ENCODE measurements at places on chromosomes 16 and 17.

GRCh38 chr17:77361986-77362620, 221.3 kb downstream of the SEC14L1 start:
- no peak for DNase-seq

DNA sequence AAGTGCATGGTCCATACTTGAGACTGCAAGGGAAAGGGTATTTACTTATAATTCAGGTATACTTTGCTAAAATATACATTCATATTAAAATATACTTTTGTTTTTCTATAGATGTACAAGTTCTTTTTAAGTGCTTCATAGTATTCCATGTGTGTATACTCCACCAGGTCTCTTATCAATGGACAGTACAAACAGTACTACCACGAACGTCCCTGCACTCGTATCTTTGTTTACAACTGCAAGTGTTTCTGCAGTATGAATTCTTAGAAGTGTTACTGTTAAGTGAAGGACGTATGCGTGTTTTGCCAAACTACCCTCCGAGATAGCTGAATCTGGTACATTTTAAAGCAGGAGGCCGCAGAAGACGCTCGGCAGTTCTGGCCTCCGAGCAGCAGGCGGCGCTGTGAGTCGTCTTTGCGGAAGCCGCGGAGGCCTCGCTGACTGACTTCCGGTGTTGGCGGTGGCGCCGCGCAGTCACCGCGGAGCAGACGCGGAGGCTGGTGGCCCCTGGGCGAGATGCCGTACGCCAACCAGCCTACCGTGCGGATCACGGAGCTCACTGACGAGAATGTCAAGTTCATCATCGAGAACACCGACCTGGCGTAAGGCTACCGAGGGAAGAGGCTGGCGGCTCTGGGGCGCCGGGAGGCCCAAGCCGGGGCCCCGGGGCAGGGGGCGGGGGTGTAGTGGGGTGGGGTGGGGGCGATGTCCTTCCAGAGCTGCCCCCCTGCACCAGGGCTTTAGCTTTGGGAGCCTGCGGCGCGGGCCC, at the start of gene POLR2C:
Gene POLR2C, plus strand, starts transcription at position 471 of the 769 bp plus-strand sequence. Its CDS starts 46 bp downstream, at position 517.
- peak; percentile 92 for DNase-seq

DNA sequence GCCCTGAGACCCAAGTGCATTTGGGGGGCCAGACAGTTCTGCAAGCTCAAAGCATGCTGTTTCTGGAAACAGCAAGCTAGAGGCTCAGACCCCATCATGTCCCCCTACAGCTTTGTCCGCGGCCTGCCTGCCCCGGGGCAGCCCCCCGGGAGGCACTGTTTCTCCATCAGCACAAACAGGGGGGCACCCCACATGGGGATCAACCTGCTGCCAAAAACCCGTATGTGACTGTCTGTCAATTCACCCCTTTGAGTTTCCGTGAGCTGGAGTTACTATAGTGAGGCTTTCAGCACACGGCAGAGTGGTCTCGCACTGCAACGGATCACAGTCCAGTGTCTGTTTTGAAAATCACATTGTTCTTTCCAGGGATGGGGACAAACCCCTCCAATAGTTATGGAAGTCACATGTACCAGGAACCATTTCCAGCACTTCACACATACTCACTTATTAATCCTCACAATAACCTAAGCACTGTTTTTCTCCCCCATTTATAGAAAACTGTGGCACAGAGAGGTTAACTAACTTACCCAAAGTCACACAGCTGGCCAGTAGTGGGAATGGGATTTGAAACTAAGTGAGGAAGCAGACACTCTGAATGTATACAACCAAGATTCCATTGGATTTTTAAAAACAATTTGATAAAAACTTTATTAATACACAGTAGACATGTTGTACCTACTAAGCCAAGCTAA, 269.0 kb downstream of the C16orf95 start:
- DNase-seq: no peak

GRCh38 chr16:18983565-18984434, at the start of gene TMC7:
TSS of gene TMC7 (plus strand) at chr16:18983934. CDS start at chr16:18984064, 130 bp downstream.
- DNase-seq: no peak

DNA sequence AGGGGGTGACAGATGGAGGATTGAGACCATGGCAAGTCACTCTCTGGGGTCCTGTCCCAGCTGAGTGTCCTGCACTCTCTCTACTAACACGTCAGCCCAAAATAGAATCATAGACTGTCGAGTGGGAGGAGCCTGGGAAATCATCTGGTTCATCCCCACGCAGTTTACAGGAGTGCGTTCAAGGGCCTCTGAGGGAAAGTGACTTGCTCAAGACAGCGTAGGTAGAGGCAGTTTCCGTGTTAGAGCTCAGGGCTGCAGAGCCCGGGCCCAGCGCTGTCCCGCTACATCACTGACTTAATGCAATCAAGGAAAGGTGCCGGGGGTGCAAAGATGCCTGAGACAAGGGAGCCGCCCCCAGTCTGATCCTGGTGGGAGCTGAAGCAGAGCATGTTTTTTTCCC, 10.3 kb downstream of the GSG1L2 start:
- no peak for DNase-seq

DNA sequence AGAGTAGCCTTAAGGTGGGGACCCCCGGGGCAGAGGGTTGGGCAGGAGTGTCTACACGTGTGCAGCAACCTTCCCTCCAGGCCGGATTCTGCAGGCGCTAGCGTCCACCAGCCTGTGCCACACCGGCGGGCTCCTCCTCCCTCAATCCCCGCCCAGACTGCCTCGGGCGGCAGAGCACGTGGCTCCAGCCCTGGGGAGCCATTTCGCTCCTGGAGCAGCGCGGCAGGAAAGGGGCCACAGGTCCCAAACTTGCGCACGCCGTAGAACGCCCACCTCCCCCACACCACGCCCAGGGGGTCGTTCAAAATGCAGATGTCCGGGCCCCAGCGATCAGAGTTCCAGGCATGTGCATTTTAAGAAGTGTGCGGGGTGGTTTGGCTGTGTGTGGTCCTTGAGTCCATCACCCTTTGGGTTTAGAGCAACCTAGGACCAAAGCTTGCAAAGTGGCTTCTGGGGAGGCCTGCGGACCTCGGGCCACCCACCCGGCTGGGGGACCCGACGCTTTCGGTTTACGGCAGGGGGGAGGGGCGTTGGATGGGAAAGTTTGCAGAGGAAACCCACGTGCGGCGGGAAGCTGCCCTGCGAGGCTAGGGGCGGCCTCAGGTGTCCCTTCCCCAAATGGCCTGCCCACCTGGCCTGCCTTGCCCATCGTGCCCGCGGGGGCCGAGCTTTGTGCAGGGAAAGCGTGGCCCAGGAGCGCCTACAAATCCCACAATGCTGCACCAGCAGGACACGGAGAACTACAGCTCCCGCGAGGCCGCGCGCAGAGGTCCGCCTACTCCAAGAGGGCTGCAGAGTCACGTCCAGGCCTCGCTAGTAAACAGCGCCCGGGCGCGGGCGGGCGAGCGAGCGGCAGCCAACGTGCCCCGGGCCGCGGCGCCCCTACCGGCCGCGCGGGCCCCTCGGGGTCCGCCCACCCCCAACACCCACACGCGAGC, 1.4 kb downstream of the TFAP4 start:
- peak; percentile 76 for DNase-seq

DNA sequence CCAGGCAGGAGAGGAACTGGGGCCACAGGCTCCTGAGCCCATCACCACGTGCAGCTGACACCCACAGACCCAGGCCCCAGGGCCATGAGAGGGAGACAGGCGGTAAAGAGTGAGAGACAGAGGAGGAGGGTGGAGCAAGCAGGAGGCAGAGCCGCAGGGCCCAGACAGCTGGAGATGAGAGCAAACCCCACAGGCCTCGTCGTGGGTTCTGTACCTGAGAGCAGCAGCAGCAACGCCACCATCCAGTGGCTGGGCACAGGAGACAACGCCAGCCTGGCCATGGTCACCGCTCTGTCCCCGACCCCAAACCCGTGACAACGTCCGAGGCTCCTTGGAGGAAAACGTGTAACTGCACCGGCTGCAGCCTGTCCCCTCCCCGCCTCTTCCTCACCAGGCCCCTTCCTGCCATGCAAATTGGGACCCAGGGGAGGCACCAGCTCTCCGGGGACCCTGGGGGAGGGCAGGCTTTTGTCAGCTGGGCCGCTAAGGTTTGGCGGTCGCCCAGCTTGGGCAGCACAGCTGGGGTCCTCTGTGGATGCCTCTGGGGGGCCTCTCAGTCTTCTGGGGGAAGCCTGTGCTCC, at the start of gene CD79B:
Gene CD79B, minus strand, starts transcription at position 351 of the 581 bp plus-strand sequence. Its CDS starts 70 bp downstream, at position 281.
- DNase-seq: no peak

DNA sequence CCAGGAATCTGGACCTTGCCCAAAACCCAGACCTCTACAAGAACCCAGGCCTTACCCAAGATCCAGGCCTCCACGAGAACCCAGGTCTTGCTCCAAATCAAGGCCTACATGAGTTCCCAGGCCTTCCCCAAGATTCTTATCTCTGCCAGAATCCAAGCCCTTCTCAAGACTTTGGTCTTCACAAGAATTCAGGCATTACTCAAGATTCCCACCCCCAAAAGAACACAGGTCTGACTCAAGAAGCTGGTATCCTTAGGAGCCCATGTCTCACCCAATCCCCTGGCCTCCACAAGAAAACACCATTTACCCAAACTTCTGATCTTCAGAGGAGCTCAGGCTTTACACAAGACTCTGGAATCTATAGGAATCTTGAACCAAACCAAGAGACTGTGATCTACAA, 2.6 kb downstream of the SPEM3 start:
- no peak for DNase-seq

DNA sequence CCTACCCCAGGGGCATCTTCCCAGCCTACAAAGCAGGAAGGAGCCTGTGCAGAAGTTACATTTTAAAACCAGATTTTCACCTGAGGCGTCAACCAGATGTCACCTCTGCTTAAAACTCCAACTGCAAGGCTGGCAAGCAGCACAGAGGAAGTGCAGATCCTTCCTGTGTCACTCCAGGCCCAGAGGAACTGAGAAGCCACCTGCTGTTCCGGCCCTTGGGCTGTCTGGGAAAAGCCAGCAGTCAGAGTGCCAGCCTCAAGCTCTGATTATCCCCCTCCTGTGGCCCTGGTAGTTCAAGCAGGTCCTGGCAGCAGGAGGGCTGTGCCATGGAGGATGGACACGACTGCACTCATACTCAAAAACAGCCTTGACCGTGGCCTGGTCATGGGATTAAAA, 10.2 kb downstream of the POLR2C start:
- no peak for DNase-seq

Measured in activated naive CD4-positive, alpha-beta T cell (primary cell).